ENCODE measurements at places on chromosomes 7 and 10.

GRCh38 chr7:43931346-43931745, 5.1 kb downstream of the UBE2D4 start:
- no peak for DNase-seq

DNA sequence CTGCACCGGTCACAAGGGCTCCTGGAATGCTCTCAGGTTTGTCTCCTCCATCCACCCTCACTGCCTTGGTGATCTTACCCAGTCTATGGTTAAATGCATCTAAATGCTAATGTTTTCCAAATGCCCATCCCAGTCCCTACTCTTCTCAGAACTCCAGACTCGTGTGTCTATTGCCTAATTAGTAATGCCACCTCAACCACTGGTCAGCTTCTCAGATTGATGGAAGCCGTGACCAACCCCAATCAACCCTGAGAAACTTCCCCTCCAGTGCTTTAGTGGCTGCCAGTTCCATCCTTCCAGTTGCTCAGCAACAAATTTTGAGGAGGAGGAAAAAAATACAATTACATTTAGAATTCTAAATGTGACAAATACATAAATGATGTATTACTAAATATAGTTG, 18.6 kb downstream of the NUDCD3 start:
- no peak for DNase-seq

- no peak for DNase-seq
Measured at GRCh38 chr10:62651341-62651740, 153.2 kb upstream of the ADO start.

- no peak for DNase-seq
Measured at GRCh38 chr7:54354436-54354835, 187.7 kb upstream of the VSTM2A start.

- DNase-seq, result no peak
Measured at GRCh38 chr7:126658684-126659083, 594.1 kb downstream of the GRM8 start.

GRCh38 chr7:21086688-21087087, 300.0 kb upstream of the SP8 start:
- no peak for DNase-seq

DNA sequence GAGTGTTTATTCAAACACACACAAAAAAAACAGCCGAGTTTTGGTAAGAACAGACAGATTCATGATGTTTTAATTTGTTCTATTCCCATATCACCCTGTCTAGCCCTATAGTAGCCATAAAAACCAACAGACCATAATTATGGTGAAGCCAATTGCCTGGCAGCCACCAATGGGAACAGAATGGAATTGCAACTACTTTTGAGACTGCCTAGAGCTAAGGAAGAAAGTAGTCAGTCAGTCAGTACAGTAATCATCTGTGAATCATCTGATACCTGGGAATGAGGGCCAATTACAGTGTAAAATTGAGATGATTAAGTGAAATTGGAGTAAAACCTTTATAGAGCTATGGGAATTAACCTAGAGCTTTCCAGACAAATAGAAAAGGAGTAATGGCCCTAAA, 952.7 kb upstream of the KCND2 start:
- DNase-seq, result no peak

- no peak for DNase-seq
Measured at GRCh38 chr7:75776295-75776971, 4.4 kb upstream of the CCL26 start.

- DNase-seq, result no peak
Measured at GRCh38 chr7:149316606-149317005, 54.6 kb downstream of the ZNF783 start.

DNA sequence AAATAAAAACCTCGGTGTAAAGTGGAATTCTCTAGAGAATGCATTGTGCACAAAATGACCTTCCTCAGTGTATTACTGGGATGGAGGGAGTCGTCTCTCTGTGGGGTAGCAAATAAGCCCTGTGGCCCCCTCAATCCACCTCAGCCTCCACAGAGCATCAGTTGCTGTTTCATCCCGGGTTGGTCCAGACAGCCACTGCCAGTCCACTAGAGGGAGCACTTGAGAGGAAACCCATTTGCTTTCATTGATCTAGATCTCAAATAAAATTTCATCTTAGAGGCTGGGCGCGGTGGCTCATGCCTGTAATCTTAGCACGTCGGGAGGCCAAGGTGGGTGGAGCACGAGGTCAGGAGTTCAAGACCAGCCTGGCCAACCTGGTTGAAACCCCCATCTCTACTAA, 1128.7 kb downstream of the CNTNAP2 start:
- DNase-seq, result no peak

GRCh38 chr10:119496273-119496672, 46.2 kb downstream of the RGS10 start:
- no peak for DNase-seq

DNA sequence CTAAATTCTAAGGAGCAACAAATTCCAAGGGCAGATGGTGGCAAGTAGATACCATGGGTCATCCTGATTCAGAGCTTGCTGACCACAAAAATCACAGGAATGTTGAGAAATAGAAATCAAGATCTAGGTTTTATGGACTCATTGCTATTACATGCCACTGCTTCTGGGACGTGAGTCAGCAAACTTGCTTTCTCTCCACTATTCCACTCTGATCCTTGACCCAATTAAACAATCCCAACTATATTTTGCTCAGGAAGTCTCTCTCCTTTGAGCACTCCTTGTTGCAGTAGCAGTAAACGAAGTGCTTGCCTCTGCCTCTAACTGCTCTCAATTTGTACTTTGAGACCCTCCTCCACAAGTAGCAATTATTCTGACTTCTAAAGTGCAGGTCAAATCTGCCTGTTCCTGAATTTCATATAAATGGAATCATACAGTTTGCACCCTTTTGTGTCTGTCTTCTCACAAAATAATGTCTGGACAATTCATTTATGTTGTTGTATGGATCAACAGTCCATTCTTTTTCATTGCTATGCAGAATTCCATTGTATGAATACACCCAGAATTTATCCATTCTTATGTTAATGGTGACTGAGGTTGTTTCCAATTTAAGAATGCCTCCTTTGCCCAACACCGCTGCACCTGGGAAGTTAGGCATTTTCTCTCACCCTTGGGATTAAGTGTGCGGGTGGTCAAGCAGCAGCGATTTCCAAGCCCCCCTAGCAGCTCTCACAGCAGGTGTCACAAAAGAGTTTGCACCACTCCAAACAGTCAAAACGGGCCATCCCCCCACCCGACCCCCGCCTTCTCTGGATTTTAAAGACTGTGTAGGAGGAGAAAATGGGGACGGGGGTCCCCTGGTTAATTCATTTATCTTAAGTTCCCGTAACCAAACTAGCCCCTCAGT, 35.9 kb downstream of the ACSM6 start:
- no peak for DNase-seq

DNA sequence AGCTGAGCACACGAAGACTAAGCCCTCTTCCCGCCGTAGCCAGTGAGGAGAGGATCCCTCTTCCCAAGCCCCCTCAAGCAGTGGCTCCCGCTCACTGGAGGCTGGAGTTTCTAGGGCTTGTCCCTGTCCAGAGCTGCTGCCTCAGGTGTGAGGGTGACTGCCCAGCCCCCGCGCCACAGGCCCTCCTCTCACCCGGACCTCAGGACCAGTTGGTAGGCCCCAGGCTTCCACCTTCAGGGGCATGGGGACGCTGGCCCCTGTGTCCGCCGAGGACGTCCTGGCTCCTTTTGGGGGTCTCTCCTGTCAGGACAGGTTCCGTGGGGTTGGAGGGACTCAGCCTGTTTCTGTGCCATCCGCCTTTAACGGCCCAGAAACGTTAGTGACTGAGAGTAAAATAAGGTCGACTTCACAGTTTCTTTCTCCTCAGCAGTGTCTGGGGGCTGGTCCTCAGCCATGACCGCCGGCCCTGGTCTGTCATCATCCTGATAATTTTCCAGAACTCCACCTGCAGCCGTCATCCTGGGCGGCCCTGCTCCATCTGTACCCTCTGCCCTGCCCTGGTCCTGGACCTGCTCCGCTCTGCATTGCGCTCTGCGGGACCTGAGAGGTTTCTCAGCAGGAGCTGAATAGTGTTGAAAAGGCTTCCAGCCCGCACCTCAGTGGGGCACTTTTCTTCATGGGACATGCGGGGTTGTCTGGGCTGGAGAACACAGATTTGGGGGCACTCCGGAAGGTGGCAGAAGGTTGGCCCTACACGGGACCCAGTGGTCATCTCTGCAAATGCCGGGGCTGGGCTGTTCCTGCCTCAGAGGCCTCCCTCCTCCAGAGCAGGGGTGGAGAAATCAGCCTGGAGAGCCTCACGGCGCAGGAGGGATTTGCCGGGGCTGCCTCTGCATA, 36.0 kb upstream of the FAM20C start:
- DNase-seq, result no peak

DNA sequence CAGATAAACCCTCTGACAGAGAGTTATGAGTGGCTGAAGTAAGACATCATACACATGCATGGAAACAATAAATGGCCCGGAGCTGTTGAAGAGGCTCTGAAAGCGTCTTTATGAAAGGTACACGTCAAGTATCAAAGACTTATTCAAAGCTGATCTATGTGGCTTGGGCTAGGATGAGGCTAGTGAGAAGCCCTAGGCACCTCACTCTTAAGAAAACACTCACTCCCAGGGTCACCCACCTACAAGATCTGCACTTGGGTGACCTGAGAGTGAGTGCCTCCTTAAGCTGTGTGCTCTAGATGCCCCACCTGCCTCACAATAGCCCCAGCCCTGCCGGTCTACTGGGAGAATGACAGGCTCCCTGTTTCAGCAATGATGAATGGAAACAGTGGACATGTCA, 1.1 kb upstream of the GIMAP1 start:
- no peak for DNase-seq

- no peak for DNase-seq
Measured at GRCh38 chr10:65620404-65621048, 1305.3 kb upstream of the LRRTM3 start.

- DNase-seq, result no peak
Measured at GRCh38 chr10:4361581-4361980, 464.4 kb upstream of the AKR1E2 start.

DNA sequence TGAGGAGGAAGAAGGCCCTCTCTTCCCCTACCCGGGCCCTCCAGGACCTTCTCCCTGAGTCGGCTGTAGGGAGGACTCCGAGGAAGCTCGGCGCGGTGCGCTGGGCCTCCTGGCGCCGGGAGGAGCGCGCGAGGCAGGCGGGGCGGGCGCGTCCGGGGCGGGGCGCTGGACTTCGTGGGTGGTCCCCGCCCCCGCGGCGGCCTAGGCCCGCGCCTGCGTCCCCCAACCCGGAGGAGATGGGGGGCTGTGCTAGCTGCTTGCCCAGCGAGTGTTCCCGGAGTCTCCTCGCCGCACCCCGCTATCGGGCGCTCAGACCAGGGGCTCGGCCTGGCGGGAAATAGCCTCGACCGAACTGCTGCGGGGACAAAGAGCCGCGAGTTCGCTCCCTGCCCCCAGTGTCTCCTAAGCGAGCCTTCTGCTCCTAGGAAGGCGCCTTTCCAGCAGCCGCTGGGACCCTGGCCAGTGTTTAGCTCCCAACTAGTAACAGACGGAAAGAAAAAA, 19.2 kb upstream of the SMO start:
- no peak for DNase-seq

DNA sequence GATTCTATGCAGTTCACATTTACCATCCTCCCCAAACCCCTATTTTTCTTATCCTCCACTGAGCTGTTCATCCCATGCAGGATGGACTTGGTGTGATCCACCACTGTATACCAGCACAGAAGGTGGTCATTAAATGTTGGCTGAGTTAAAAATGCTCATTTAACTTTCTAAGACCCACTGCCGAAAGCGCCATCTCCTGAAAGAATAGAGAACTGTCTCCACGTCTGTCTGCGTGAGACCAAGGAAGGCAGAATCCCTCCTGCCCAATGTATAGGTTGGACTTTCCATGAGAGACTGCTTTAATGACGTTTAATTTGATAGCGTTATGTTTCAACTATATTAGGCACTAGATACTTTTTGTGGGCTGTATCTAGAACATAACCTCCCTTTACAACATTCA, 124.3 kb downstream of the GPAM start:
- DNase-seq, result no peak

GRCh38 chr7:44881610-44882009, 3.7 kb downstream of the PURB start:
- no peak for DNase-seq

- DNase-seq, result no peak
Measured at GRCh38 chr7:38195804-38196595, 18.0 kb downstream of the STARD3NL start.

GRCh38 chr10:69929575-69929974, 123.1 kb upstream of the MACROH2A2 start:
- DNase-seq, result no peak

- no peak for DNase-seq
Measured at GRCh38 chr10:5013385-5013784, 9.7 kb upstream of the AKR1C2 start.

- DNase-seq, result no peak
Measured at GRCh38 chr10:118816471-118817168, 61.9 kb upstream of the CACUL1 start.

- no peak for DNase-seq
Measured at GRCh38 chr10:51389415-51390321, 309.7 kb downstream of the CSTF2T start.

GRCh38 chr7:33981226-33981625, 75.9 kb downstream of the BMPER start:
- DNase-seq, result no peak

GRCh38 chr7:9201928-9202327, 768.5 kb downstream of the NXPH1 start:
- no peak for DNase-seq

GRCh38 chr10:119251315-119251708, 43.9 kb downstream of the GRK5 start:
- DNase-seq, result no peak

- DNase-seq, result no peak
Measured at GRCh38 chr10:7436490-7437100, 25.8 kb upstream of the SFMBT2 start.

DNA sequence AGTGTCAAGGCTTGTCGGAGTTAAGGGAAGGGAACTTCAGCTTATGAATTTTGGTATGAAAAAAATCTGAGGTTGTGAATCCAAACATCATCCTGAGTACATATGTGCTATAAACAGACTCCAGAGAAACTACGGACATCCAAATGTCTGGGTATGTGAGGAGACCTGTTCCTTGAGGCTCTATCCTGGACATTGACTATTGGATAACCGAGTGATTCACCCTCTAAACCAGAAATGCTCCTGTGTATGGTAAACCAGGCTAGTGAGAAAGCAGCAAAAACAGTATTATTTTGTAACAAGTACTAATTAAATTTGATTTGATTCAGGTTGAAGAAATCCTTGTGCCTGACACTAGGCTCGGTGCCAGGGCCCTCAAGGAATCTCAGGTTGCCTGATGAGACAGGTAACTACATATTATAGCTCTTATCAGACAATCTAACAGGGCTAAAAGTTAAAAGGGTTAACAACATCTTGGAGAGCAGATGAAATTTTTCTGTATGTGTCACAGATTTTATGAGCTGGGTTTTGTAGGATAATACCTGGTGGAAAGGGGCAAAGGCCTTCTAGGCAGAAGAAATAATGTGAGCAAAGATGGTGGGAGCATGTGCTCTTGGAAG, 10.4 kb upstream of the STOX1 start:
- no peak for DNase-seq

DNA sequence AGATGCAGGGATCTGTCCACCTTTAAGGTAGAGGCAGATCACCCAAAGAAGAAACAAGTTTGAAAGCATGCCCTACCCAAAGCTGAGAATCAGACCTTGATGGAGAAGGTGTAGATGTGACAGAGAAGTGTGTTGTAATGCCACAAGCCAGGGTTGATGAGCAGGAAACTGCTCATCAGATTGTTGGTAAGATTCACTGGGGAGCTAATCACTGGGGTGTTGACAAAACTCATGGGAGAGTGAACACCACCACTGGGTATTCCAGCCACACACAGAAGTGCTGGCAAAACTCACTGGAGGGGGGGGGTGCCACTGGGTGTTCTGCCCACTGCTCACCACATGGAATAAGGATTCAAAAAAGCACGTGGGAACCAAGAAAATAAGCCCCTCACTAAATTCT, 95.2 kb downstream of the IQUB start:
- no peak for DNase-seq

GRCh38 chr10:47062441-47063200, 151.4 kb downstream of the PTPN20 start:
- no peak for DNase-seq

Measured in cortex of kidney (tissue), 1 donor.